Cardiac septum (tissue), 1 donor: ENCODE measurements at places on chromosomes 12 and 14.

GRCh38 chr14:62280366-62280765 lies 518.1 kb downstream of the SNAPC1 start:
- no peak for DNase-seq

GRCh38 chr12:9120487-9121184 lies 4.9 kb upstream of the A2M start:
- no peak for DNase-seq

DNA sequence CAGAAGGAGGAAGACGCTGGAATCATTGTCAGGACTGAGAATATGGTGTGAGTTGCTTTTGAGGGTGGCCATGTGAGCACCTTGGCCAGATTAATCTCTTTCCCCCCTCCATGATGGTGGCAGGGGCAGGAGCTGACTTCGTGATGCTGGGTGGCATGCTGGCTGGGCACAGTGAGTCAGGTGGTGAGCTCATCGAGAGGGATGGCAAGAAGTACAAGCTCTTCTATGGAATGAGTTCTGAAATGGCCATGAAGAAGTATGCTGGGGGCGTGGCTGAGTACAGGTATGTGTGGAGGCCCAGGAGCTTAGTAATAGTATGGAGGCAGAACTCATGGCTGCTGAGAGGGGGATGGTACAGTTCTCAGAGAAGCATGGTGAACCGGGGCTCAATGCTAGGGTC lies 4.3 kb downstream of the TINF2 start:
- DNase-seq = peak; percentile 62

- DNase-seq = no peak
Measured at GRCh38 chr12:111505601-111506036, 93.5 kb downstream of the ATXN2 start.

DNA sequence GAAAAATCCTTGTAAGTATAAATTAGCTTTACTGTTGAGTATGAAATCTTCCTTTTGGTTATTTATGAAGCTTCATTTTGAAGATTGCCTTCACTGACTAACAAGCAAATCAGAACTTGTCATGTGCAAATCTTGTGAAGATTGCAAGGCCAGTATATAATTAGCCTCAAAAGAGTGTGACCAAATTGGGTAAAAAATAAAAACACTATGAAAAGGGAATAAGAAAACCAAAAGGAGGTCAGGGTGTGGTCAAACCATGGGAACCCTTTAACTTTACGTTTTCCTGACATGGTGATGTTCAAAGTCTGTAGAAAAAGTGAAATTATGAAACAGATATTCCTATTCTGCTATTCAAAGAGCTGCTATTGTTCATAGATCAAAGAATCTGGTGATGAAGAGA lies 230.3 kb downstream of the BCAT1 start:
- DNase-seq = no peak

DNA sequence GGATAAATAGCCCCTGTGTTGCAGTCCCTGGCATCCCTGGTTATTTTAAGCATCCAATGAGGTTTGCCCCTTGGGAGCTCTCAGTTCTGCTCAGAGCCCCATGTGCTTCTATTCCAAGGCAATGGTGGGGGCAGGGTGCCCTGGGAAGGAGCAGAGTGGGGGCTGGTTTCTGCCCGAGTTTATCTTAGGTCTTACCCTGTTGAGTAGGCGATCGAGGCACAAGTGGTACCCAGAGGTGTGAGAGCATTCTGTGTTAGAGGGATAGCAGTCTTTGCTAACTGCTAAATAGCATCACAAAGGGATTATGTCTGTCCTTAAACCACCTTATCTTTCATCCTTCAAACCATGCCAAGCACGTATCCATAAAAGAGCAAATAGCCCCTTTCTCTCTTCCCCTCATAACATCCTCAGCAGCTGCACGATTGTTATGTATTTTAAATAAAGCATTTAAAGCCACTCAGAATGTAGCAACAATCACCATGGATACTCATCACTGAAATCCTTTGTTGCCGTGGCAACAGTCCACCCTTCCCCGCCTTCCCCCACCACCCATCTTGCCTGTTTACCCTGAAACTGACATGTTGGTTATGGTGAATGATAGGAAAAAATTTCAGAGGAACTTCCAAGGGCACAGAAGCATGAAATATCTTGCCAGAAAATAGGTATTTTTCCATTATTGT lies 139.3 kb downstream of the PTPN11 start:
- DNase-seq = no peak

DNA sequence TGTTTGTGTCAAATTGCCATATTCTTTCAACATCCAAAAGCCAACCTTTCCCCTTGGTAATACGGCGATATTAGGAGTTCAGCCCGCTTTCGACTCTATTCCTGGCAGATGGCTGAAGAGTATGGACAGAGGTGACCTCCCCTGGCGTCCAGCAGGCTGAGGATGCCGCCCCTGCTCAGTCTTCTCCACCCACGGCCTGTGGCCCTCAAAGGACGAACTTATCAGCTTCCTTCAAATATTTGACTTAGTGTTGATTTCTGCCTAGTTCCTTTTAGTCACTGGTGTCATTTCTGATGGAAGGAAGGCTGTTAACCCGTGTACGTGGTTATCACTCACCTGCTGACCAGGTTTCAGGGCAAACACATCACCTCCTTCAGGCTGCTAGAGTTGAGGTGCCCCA lies 65.0 kb downstream of the TESC start:
- peak; percentile 12 for DNase-seq

- DNase-seq = no peak
Measured at GRCh38 chr14:59101476-59101875, 87.0 kb upstream of the DAAM1 start.

DNA sequence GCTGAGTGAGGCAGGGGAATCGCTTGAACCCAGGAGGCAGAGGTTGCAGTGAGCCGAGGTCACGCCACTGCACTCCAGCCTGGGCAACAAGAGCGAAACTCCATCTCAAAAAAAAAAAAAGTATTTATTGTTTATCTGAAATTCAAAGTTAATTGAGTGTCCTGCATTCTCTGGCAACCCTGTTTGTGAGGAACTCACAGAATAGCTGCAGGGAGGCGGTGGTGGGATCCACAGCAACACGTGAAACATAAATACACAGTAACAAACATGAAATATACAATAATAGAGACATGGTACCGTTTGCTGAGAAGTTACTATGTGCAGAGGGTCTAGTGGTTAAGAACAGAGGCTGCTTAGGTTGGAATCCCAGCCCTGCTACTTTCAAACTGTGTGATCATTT lies 43.7 kb upstream of the RFLNA start:
- no peak for DNase-seq

DNA sequence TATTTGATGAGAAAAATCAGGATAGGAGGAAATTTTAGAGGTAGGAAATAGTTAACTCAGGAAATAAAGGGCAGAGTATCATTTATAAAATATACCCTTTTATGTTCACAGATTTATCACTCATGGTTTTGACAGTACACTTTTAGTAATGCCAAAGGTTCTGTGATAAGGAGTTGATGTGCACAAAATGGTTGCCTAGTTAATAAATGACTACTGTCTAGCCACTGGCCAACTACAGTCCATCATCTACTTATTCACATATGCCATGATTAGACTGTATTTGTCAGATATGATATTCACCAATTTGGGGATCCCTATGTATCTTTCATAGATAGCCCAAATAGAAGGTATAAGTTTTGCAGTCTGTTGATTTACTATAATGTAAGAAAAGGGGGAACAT lies 19.2 kb upstream of the GXYLT1 start:
- no peak for DNase-seq

DNA sequence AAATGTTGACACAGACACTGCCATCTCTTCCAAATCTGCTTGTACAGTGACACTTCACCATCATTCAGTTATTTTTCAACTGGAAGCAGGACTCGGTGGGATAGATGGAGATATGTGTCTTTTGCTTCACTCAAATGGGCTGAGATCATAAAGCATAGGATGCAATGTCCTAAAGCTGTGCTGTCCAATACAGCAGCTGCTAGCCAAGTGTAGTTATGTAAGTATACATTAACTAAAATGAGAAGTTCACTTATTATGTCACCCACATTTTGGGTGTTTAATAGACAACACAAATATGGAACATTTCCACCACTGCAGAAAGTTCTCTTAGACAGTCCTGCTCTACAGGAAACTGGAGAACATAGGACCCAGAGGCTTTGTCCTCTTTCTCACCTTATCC lies 43.6 kb downstream of the AREL1 start:
- DNase-seq = no peak
